ENCODE measurements at places on chromosomes 2 and 18.

GRCh38 chr2:28358668-28359201, 33.9 kb upstream of the FOSL2 start:
- DNase-seq: no peak
- peak overlapping the region; percentile 43 for H3K4me3 ChIP-seq
- no peaks in the 10 kb centered on the region for H3K27me3 ChIP-seq
- H3K27ac ChIP-seq: peak overlapping the region; percentile 39
- H3K4me1 ChIP-seq: peaks cover 21% of the 10 kb centered on the region

DNA sequence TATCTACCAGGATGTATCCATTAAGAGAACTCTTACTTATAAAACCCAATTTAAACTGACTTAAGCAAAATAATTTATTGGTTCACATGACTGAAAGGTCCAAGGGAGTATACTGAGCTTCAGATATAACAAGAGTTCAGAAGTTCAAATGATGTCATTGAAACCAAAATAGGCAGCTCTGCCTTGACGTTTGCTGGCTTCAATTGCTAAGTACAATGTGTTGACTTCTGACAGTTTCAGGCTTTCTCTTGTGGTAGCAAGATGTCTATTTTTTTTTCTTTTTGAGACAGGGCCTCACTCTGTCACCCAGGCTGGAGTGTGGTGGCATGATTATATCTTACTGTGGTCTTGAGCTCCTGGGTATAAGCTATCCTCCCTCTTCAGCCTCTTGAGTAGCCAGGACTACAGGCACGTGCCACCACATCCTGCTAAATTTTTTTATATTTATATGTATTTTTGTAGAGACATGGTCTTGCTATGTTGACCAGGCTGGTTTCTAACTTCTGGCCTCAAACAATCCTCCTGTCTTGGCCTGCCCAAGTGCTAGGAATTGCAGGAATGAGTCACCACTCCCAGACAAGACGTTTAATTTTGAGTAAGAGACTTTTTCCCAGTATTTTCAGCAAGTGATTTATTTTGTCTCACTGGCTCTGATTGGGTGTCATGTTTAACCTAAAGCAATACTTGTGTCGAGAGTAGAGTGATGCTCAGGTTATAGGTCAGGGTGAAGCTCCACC, 184.8 kb downstream of the NR4A2 start:
- DNase-seq: no peak
- no peaks in the 10 kb centered on the region for H3K36me3 ChIP-seq
- H3K4me1 ChIP-seq: no peaks in the 10 kb centered on the region
- H3K27me3 ChIP-seq: no peaks in the 10 kb centered on the region
- no peak overlapping the region for H3K4me3 ChIP-seq

GRCh38 chr18:48534364-48534763, 4.5 kb upstream of the CTIF start:
- H3K4me3 ChIP-seq: no peak overlapping the region
- H3K36me3 ChIP-seq: no peaks in the 10 kb centered on the region
- no peak overlapping the region for H3K27ac ChIP-seq
- peaks cover under 1% of the 10 kb centered on the region for H3K27me3 ChIP-seq
- H3K4me1 ChIP-seq: peaks cover 9% of the 10 kb centered on the region
- no peak for DNase-seq

- no peaks in the 10 kb centered on the region for H3K4me1 ChIP-seq
- H3K27ac ChIP-seq: no peak overlapping the region
- H3K36me3 ChIP-seq: no peaks in the 10 kb centered on the region
- DNase-seq: no peak
- H3K4me3 ChIP-seq: no peak overlapping the region
These were observed 408.0 kb upstream of the RGPD4 start for GRCh38 chr2:107418708-107419107.

DNA sequence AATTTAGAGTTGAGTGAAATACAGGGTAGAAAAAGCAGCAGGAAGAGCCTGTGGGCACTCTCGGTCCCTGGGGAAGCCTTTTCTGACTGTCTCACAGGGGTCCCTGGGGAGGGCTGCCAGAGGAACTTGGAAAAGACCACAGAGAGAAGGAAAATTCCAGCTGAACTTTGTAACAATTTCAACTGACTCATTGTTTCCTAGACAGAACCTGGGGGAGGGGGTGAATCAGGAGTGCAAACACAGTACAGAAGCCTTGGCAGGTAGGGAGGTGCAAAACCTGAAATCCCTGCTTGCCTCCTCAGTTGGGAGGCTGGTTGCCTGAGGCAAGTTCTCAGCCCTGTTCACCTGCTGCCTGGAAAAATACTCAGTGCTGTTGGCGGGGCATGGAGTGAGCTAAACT, 106.8 kb downstream of the GRB14 start:
- H3K4me1 ChIP-seq: no peaks in the 10 kb centered on the region
- no peak overlapping the region for H3K4me3 ChIP-seq
- no peak for DNase-seq

- no peak overlapping the region for H3K4me3 ChIP-seq
- H3K36me3 ChIP-seq: no peaks in the 10 kb centered on the region
- H3K4me1 ChIP-seq: no peaks in the 10 kb centered on the region
- H3K27ac ChIP-seq: no peak overlapping the region
- peak; percentile 52 for DNase-seq
These were observed 108.7 kb downstream of the DPP10 start for GRCh38 chr2:114550895-114551793.

GRCh38 chr2:118473846-118474540, 373.5 kb downstream of the EN1 start:
- H3K27ac ChIP-seq: no peak overlapping the region
- H3K36me3 ChIP-seq: no peaks in the 10 kb centered on the region
- H3K27me3 ChIP-seq: no peaks in the 10 kb centered on the region
- no peak overlapping the region for H3K4me3 ChIP-seq
- no peak for DNase-seq

GRCh38 chr2:53114582-53114981, 653.0 kb upstream of the CHAC2 start:
- no peak for DNase-seq
- no peak overlapping the region for H3K4me3 ChIP-seq
- H3K27ac ChIP-seq: no peak overlapping the region
- no peaks in the 10 kb centered on the region for H3K4me1 ChIP-seq

DNA sequence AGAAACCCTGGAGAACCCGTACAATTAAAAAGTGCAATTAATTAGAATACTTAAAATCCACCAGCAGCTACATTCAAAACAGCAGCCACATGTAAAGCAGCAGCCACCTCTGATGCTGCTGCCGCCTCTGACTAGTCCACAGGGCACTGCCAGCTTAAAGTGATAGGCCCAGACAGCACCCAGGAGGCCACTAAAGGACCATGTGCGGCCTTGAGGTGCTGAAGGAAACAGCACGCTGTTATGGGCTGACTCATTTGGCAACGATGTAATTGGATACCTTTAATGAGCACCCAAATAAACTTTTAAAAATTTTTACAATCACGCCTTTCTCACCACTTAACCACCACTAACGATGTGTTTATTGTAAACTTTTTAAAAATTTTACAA, 209.3 kb upstream of the NCKAP5 start:
- DNase-seq: no peak
- H3K4me1 ChIP-seq: no peaks in the 10 kb centered on the region
- no peaks in the 10 kb centered on the region for H3K36me3 ChIP-seq
- H3K27ac ChIP-seq: no peak overlapping the region
- no peak overlapping the region for H3K4me3 ChIP-seq

DNA sequence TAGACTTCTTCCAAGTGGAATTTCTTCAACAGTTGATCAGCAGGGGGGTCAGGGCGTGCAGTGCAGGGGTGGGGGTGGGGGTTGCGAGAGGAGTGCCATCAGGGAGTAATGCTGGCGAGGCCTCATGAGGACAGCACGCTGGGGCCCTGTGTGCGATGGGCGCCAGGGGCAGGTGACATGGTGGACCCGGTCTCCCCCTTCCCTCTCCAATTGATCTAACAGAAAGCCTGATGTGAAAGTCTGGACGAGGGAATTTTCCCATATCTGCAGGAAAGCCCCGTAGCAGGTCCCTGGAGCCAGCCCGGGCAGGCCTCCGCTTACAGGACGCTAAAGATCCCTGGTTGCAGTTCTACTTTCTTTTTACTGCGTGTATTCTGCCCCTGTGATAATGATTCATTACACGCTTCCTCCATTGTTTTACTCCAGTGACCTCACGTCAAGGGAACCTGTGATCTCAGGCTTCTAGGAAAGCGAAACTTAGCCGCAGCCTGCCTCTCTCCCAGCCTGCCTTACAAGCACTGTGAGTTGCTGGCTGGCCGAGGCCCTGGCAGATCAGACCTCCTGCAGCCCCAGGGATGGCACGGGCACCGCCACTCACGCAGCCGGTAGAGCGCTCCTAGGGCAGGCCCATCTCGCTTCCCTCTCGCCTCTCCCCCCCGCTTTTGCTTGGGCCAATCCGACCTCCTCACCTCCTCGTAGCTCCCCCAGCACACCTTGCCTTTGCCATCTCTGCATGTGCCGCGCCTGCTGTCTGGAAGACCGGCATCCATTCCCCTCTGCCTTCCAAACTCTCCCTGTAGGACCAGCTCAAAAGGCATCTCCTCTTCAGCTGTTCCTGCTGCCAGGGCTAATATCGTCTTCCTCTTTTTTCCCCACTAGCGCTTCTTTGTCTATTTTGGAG, 19.2 kb downstream of the NEURL3 start:
- peak; percentile 51 for DNase-seq
- H3K4me1 ChIP-seq: peaks cover 11% of the 10 kb centered on the region
- no peaks in the 10 kb centered on the region for H3K36me3 ChIP-seq
- no peak overlapping the region for H3K4me3 ChIP-seq
- no peak overlapping the region for H3K27ac ChIP-seq

- no peaks in the 10 kb centered on the region for H3K27me3 ChIP-seq
- H3K36me3 ChIP-seq: no peaks in the 10 kb centered on the region
- no peak overlapping the region for H3K27ac ChIP-seq
- H3K4me3 ChIP-seq: no peak overlapping the region
- DNase-seq: no peak
These were observed 310.3 kb downstream of the NOL4 start for GRCh38 chr18:33914399-33914798.

DNA sequence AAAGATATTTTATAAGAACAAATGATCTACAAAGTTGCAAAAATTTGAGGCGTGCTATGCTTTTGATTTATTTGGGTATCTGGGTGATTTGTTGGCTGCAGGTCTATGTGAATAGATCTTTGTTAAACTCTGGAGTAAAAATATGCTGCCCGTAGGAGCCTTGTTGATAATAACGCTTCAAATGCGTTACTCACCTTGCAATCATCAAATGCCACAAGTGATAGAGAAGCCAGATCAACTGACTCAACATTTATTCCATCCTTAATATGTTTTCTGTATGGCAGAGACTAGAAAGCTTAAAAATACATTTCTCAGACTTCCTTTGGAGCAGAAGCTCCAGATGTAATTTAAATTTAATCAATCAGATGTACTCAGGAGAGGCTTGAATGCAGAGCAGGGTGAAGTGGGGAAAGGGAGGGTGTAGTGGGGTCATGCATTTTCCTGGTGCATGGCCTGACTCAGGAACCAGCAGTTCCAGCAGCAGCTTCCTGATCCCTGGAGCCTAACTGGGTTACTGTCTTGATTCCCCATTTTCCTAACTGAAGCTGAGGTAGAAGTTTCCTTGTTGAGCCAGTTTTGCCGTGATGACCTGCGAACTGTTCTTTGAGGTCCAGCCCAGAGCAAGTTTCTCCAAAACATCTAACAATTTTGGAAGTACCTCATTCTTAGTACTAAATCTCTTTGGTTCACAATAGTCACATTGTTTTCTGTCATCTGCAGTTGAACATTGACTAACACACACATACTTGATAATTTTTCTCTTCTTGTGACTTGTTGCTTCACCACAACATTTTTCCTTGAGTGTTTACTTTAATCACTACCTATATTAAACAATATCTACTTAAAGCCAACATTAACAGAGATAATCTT, 284.7 kb upstream of the CWC22 start:
- H3K27ac ChIP-seq: no peak overlapping the region
- DNase-seq: no peak
- no peaks in the 10 kb centered on the region for H3K36me3 ChIP-seq
- no peak overlapping the region for H3K4me3 ChIP-seq
- no peaks in the 10 kb centered on the region for H3K4me1 ChIP-seq

DNA sequence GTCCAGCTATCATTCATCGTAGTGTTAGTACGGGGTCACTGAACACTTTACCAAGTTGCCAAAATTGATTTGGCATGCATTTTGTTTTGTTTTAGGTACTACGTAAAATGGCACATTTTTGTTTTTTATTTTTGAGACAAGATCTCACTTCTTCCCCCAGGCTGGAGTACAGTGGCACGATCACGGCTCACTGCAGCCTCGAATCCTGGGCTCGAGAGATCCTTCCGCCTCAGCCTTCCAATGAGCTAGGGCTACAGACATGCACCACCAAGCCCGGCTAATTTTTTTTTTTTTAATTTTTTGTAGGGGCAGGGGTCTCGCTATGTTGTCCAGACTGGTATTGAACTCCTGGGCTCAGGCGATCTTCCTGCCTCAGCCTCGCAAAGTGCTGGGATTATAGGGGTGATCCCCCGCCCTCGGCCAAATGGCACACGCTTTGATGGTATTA, 786 bp downstream of the TAF1B start:
- peak overlapping the region; percentile 92 for H3K27ac ChIP-seq
- peaks cover 47% of the 10 kb centered on the region for H3K4me1 ChIP-seq
- H3K27me3 ChIP-seq: no peaks in the 10 kb centered on the region

- no peak for DNase-seq
- H3K27ac ChIP-seq: no peak overlapping the region
- H3K4me3 ChIP-seq: no peak overlapping the region
- no peaks in the 10 kb centered on the region for H3K36me3 ChIP-seq
- H3K4me1 ChIP-seq: no peaks in the 10 kb centered on the region
These were observed 107.6 kb upstream of the OTOS start for GRCh38 chr2:240247868-240248720.

GRCh38 chr2:224724331-224724730, 8.2 kb upstream of the CCDC195 start:
- no peak overlapping the region for H3K27ac ChIP-seq
- H3K4me3 ChIP-seq: no peak overlapping the region
- H3K4me1 ChIP-seq: no peaks in the 10 kb centered on the region
- DNase-seq: no peak
- H3K27me3 ChIP-seq: no peaks in the 10 kb centered on the region

- H3K4me3 ChIP-seq: no peak overlapping the region
- H3K36me3 ChIP-seq: no peaks in the 10 kb centered on the region
- H3K27ac ChIP-seq: no peak overlapping the region
These were observed 746.0 kb upstream of the CDH2 start for GRCh38 chr18:28922936-28923335.

DNA sequence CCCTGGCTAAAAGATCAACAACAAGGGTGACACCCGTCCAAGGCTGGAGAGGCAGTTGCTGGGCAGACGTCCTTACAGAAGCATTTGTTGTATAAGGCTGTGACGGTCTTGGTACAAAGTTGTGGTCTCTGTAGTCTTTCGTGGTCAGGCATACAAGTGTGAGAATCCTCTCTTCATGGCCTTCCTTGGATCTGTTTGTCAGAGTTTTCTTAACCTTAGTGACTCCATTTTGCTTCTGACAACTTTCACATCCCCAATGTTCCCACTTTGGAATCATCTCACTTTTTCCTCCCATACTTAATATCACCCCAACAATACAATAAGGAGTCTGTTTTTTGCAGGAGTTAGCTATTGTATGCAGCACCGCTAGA, 72.7 kb upstream of the ZCCHC2 start:
- no peaks in the 10 kb centered on the region for H3K36me3 ChIP-seq
- H3K4me1 ChIP-seq: no peaks in the 10 kb centered on the region
- H3K4me3 ChIP-seq: no peak overlapping the region
- H3K27me3 ChIP-seq: peaks cover 8% of the 10 kb centered on the region
- H3K27ac ChIP-seq: no peak overlapping the region
- DNase-seq: no peak
